Bronchial smooth muscle cell (primary cell): ENCODE measurements at places on chromosomes 7 and 10. TPM values are rescaled to one million over a fixed set of nuclear protein-coding genes. Genes with fewer than 3 reads are reported as not detected.

The ZNF239 gene
- total RNA-seq: 4.3 and 5.8 TPM in 2 replicates

The GCC1 gene
- 21.3 and 24.0 TPM in 2 replicates for total RNA-seq

The TMEM213 gene
- total RNA-seq: not detected in 2 replicates

The SSC4D gene
- 0.43 and 0.47 TPM in 2 replicates for total RNA-seq

The PRSS1 gene
- not detected in 2 replicates for total RNA-seq
